Renal cortical epithelial cell (primary cell): ENCODE measurements at places on chromosomes 1 and 21. TPM values are rescaled to one million over a fixed set of nuclear protein-coding genes. Genes with fewer than 3 reads are reported as not detected.

TDRD5 gene
- total RNA-seq: 0.10 and 0.87 TPM in 2 replicates

SHCBP1L gene
- 0.20 TPM in 1 of 2 replicates, not detected in the other for total RNA-seq

IGSF9 gene
- total RNA-seq: not detected in 2 replicates

EPHB2 gene
- total RNA-seq: 136 and 159 TPM in 2 replicates

DNA sequence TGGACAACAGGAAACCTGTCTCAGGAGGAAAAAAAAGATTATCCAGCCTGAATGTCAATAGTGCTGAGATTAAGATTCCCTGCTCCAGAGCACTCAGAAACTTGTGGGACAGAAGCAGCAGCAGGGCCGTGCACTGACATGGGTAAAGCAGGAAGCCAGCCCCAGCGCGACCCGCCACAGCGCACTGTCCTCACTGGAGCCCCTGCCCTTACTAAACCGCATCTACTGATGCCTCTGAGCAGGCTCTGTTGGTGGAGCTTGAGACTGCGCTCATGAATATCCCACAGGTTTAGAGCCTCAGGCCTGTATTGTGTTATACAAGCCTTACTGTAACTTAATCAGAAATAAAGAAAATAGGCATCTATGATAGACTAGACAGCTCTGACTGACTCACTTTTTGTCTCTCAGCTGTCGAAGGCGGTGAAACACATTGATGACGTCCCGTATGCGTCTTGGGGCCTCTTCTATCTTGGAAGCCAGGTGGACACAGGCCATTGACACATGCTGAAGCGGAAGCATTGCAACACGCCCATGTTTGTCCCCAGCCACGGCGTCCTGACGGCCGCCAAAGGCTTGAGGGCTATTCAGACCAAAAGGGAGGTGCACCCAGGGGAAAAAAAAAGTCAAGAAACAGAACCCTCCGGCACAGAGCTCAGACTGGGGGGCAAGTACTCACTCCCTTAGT is 1.2 kb downstream of the CCNL2 start:
- DNase-seq: no peak

DNA sequence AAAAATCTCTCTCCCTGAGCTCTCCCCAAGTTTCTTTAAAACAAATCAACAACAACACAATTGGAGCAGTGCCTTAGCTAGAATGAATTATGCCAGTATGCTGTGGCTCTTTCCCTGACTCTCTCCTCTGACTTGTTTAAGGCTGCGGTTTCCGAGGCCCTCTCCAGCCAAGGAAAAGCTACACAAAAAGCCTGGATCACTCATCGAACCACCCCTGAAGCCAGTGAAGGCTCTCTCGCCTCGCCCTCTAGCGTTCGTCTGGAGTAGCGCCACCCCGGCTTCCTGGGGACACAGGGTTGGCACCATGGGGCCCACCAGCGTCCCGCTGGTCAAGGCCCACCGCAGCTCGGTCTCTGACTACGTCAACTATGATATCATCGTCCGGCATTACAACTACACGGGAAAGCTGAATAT is 1.9 kb downstream of the S1PR1 start:
- peak; percentile 82 for DNase-seq

DNA sequence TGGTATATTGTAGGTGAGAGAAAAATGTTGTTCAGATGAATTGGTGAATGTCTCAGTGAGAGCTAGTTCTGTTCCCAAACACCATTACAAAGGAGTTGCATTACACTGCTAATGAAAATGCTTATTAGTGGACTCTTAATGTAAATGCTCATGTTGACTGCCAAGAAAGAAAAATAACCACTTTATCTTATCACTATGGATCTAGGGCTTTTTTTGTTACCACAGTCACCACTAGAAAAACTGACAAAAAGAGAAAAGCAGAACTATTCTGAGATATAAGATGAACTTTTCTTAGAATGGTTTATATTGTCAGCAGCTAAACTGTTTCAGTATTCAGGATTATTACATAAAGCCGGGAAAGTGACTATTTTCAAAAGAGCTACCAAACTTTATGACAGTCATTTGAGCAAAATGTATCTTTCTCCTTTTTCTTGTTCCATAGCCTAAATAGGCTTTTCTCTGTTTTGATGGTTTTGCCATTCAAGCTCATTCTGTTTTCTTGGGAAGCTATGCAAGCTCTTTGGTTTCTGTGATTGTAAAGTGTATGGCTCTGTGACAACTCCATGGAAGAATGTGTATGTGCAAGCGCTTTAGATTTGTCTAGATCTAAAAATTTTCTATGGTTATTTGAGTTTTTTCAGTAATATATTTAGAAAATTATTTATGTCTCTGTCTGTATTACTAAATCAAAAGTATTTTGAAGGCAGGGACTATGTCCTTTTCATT is 64.2 kb upstream of the DPH5 start:
- DNase-seq: no peak

DNA sequence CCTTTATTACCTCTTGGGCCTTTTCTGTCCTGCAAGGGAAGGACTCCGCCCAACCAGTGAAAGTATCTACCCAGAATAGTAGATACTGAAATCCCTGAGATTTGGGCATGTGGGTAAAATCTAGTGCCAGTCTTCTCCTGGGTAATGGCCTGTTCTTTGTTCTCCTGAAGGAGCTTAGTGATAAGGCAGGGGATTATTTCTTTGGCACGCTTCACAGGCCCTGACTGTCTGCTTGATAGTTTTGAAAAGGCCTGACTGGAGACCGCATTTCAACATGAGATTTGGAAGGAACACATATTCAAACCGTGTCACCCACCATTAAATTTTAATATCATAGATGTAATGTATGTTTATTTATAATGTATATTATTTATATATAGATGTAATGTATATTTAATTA is 48.9 kb downstream of the RASAL2 start:
- DNase-seq: no peak

GRCh38 chr1:200041337-200042118 is 14.0 kb downstream of the NR5A2 start:
- no peak for DNase-seq

DNA sequence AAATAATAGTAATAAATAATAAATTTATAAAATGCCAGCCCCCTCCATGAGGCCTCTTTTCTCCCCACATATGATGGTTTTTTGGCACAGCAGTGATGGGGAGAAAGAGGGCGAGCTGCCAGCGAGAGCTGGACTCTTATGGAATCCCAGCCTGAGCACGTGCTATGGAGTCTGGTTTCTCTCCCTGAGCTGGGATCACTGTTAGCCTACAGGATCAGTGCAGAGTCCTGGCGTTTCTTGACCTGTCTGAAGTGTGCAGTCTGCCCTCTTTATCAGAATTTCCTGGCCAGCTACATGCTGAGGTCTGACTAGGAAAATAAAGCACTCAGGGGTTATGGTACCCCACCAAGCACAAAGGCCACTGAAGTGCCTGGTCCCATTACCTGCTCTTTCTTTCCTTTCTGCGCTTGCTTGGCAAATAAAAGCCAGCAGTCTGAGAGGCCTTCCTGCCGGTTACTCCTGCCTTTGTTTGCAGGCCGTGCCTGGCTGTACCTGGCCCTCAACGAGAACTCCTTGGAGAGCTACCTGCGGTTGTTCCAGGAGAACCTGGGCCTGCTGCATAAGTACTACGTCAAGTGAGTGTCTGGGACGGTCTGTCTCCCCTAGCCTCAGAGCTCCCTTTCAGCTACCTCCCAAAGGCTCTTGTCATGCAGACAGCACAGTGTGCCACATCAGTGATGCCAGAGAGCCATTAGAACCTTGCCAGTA is 18.5 kb upstream of the SLC25A34 start:
- DNase-seq: no peak

DNA sequence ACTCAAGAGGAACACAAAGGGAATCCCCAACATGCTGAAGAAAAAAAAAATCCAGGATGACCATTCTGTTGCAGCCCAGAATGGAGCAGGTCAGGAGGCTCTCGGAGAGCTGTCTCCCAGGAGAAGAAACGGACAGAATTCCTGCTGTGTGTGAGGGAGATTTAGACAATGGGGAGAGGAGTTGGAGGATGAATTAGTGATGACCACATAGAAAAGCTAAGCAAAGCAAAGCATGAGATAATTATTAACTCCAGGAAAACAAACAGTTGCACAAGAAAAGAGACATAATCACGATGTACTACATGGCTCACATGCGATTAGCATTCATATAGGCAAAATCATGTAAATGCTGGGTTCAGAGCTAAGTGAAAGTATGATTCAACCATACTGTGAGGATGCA is 61.1 kb upstream of the SMYD2 start:
- peak; percentile 85 for DNase-seq

- no peak for DNase-seq
These were observed 289.8 kb upstream of the POU3F1 start for GRCh38 chr1:38336301-38336923.

- DNase-seq: no peak
These were observed 23.4 kb downstream of the RPL5 start for GRCh38 chr1:92855236-92855635.

GRCh38 chr1:224329484-224329841 is 509 bp downstream of the NVL start:
- peak; percentile 21 for DNase-seq

GRCh38 chr21:38355992-38356781 is 99.4 kb downstream of the KCNJ15 start:
- DNase-seq: peak; percentile 39

DNA sequence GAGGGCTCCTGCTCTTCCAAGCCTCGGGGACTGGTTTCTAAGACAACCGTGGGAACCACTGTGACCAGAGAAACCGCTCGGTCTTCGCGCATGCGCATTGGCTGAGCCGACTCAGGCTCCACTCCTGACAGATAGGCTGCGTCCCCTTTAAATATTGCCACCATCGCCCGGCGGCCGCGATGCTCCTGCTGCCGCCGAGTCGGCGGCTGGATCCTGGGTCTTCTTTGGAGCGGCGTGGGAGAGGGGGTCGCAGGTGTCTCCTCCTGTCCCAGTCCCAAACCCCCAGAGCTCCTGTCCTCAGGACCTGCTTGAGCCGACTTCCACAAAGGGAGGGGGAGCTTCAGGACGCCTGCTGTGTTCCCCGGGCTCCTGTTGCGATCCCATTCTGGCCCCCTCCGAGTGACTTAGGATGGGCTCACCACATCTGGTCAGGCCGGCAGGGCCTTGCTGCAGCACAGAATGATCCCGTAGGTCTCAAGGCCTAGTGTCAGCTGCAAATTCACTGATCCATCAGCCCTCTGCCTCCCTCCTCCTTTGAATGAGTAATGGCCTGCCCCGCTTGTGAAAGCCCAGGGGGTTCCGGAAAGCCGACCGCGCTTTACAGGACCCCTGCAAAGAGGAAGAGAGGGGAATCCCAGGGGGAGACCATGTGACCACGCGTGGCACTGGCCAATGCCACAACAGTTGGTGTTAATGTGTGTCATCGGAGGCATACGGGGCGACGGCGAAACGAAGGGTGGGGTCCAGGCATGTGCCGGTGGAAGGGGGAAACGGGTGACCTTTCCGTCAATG is 683.2 kb upstream of the TPTE start:
- DNase-seq: no peak

DNA sequence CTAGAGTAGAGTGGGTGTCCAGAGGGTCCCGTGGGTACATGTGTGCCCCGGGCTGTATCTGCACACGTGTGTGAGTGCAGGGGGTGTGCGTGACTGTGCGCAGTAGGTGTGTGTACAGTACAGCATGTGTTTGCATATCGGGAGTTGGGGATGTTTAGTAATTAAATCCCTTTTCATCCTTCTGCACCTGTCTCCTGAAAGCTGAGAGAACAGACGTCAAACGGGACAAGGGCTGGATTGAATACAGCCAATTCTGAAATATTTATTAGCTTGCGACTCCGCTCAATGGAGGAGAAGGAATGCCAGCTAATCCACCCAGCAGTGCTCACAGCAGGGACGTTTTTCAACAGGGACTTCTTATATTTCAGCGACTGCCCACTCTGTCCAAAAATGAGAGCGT is 44.7 kb upstream of the CASZ1 start:
- no peak for DNase-seq

- no peak for DNase-seq
These were observed 38.7 kb downstream of the TTC13 start for GRCh38 chr1:230939806-230940489.

- DNase-seq: no peak
These were observed 40.2 kb downstream of the LGR6 start for GRCh38 chr1:202233804-202234203.

GRCh38 chr1:76494807-76495206 is 372.5 kb upstream of the ST6GALNAC5 start:
- DNase-seq: peak; percentile 15

- no peak for DNase-seq
These were observed 45.5 kb downstream of the PRDM15 start for GRCh38 chr21:41833497-41834115.

- peak; percentile 22 for DNase-seq
These were observed 461.0 kb upstream of the NFIA start for GRCh38 chr1:60621368-60621851.

DNA sequence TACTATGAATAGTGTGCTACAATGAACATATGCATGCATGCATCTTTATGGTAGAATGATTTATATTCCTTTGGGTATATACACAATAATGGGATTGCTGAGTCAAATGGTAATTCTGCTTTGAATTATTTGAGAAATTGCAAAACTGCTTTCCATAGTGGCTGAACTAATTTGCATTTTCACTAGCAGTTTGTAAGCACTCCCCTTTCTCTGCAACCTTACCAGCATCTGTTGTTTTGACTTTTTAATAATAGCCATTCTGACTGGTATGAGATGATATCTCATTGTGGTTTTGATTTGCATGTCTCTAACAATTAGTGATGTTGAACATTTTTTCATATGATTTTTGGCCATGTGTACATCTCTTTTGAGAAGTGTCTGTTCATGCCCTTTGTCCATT is 24.0 kb upstream of the DIRAS3 start:
- DNase-seq: no peak

- no peak for DNase-seq
These were observed 204.8 kb downstream of the SETD4 start for GRCh38 chr21:35855484-35855883.

DNA sequence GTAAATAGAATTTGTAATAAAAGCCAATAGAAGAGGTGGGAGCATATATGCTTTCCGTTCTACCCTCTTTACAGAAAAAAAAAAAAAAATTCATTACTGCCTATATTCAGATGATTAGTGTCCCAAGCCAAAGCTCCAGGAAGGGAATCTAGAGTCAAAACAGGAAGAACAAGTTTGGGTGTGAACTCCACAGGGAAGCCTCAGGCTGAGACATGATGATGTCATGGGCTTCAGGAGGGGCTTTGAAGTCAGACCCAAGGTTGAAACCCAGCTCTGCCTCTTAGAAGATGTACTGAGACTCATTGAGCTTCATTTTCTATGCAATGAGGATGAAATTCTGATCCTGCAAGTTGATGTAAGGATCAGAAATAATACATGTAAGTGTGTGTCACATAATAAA is 250.0 kb upstream of the ADGRL2 start:
- DNase-seq: peak; percentile 16
